ENCODE measurements at places on chromosomes 7 and 10.

- DNase-seq = no peak
These were observed 821 bp downstream of the SLC35B4 start for GRCh38 chr7:134315679-134316538.

DNA sequence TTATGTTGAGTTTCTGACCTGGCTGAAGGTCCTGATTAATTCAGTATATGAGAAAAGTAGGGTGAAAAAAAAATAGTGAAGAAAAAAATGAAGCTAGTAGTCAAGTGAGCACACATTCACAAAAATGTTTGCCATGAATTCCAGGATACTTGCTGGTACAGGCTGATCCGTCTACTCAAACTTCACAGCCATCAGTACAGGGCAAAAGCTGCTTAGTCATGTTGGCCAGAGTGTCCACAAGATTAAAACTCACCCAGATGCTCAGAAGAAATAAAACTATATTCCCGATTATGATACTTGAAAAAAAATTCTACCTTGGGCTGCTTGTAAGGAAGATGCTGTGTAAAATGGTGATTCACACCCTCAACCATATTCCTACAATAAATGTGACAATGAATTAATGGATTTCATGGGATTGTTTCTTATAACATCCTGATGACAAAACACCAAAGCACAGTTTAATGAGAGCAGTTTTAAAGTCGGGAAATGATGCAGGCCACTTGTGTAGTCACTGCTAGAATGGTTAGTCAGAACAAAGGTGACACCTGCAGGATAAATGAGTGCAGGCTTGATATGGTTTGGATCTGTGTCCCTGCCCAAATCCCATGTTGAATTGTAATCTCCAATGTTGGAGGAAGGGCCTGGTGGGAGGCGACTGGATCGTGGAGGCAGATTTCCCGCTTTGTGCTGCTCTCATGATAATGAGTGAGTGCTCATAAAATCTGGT is 49.2 kb upstream of the ANKRD1 start:
- no peak for DNase-seq

- DNase-seq = no peak
These were observed 106.7 kb downstream of the CYTH3 start for GRCh38 chr7:6165521-6166320.

DNA sequence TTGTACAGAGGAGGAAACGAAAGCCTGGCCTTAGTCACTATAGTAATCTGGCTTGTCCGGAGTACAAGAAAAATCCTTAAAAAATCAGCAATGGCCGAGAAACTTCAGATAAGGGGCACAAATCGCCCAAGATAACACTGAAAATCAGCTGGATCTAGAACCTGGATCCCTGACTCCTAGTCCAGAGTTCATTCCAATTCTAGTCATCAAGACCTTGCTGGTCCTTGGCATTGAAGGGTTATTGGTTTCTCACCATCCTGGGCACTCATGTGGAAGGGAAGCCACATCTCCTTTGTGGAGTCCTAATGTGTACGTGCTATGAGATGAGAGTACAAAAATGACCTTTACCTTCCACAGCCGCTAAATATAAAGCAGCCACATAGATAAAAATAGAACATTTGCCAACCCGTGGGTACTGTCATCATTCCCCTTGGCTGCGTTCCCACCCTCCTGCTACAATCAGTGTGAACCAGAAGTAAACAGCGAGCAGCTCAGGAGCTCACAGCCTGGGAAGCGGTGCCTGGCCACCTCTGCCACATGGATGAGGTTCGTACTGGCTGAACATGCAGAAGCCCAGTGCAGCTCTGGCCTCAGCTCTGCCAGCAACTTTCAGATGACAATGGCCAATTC is 116.0 kb upstream of the PDLIM1 start:
- DNase-seq = no peak

DNA sequence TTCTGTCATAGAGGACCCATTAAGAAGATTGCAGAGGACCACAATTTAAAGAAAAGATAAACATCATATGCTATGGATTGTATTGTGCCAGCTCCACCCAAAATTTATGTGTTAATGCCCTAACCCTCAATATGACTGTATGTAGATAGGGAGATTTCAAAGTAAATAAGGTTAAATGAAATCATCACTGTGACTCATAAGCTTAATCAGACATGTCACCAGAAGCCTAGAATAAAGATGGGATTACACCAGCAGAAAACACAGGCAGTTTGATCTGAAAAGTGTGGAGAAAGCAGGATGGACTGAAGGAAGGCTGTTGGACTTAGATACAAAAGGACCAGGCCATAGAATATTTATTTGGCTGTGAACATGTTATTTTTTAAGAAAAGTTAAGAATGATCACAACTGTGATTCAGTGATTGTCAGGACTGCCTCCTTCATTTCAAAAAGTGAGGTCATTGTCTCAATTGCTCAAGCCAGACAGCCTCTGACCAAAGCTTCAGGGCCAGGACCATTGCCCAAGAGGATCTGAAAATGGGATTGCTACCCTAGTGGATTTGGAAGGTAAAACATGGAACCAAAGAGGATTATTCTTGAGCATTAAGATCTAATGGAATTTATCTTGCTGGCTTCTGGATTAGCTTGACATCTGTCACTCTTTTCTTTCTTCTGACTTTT is 270.8 kb upstream of the POM121L12 start:
- no peak for DNase-seq

GRCh38 chr10:99431190-99431760 is 851 bp upstream of the GOT1 start:
- DNase-seq = peak; percentile 14

DNA sequence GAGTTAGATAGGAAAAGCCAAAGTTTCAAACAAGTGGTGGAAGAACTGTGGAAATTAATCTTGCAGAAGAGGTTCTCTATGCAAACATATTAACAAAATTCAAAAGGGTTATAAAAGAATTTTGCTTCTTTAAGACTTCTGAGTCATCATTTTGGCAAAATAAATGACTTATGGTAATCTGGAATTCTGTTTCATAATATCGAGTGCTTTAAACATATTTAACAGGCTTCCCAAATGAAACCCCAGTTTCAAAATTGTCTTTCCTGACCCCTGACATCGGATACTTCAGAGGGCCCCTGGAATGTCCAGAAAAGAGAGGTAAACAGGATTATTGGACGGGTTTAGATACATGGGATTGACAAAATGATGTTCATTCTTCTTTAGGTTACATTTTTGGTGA is 444.6 kb downstream of the HTR7 start:
- DNase-seq = no peak

DNA sequence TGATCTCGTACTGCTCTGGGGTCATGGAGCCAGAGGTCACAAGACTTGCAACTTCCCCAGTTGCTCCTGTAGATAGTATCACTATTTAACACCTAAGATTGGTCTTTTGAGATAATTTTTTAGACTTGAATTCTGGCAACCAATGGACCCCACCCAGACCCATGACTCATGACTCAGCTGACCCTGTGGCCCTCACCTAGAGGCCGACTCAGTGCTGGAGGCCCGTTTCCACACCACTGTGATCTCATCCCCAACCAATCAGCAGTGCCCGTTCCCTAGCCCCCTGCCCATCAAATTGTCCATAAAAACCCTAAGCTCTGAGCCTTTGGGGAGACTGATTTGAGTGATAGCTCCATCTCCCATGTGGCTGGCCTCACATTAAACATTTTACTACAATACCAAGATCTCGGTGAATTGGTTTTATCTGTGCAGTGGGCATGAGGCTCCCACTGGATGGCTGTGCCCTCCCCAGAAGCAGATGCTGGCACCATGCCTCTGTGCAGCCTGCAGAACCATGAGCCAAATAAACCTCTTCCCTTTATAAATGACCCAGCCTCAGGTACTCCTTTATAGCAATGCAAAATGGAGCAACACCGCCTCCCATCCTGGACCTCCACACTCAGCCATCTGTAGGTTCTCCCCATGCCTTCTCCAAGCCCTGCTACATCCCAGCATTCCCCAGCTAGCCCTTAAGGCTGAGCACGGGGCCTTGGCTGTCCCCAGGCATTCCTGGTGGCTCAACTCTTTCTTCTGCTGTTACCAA is 98.8 kb downstream of the PRKAG2 start:
- DNase-seq = no peak

GRCh38 chr7:12553416-12553815 is 17.1 kb upstream of the SCIN start:
- DNase-seq = no peak

DNA sequence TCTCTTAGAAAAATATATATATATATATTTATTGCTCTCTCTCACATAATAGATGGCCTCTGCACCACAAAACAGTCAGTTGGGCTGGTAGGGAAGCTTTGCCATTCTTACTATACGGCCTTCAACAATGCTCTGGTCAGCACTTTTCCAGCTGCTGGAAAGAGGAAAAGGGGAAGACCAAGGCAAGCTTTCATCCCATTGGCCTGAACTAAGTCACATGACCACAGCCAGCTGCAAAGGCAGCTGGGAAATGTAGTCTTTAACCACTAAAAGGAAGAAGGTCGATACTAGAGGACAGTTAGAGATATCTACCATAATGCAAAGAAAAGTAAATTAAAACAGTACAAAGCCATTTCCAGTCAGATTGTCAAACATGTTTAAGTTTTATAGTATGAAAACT is 58.4 kb upstream of the MACROH2A2 start:
- DNase-seq = peak; percentile 45

DNA sequence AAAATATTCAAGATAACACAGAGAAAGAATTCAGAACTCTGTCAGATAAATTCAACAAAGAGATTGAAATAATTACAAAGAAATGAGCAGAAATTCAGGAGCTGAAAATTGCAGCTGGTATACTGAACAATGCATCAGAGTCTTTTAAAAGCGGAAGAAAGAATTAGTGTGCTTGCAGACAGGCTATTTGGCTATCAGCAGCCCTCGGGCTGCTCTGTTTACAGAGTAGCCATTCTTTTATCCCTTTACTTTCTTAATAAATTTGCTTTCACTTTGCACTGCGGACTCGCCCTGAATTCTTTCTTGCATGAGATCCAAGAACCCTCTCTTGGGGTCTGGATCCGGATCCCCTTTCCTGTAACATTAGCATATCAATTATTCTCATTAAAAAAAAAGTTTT is 1040.0 kb downstream of the SORCS3 start:
- no peak for DNase-seq

DNA sequence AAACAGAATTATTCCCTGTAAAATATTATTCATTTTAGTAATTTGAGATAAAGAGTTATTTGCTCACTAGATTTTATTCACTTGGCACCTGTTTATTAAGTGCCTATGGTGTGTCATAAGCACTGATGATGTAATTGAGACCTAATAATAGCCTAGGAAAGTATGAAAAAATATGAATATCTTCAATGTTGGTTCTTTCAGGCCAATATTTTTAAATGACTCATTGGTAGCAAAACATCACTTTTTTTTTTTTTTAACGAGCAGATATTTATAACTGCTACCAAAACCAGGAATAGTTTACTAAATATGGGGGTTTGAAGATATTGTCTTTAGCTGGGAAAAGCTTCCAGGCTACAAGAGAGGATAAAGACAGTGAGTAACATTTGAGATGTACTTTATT is 228.0 kb downstream of the PRKG1 start:
- no peak for DNase-seq

DNA sequence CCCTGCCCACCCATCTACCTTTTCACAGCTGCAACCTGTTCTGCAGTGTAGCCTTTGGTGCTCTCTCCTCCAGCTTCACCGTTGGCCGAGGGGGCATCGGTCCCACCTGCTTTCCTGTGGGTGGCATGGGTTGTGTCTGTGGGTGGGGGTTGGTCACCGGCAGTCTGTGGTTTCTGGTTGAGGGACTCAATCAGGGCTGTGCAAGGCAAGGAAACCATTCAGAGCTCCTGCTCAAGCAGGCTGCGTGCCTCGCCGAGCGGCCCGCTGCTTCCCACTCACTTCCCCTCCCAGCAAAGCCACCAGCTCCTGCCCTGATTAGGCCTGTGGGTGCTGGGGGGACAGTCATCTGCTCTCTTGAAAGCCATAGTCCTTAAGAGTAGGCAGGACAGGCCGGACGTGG is 9.8 kb downstream of the DNAJB12 start:
- no peak for DNase-seq

DNA sequence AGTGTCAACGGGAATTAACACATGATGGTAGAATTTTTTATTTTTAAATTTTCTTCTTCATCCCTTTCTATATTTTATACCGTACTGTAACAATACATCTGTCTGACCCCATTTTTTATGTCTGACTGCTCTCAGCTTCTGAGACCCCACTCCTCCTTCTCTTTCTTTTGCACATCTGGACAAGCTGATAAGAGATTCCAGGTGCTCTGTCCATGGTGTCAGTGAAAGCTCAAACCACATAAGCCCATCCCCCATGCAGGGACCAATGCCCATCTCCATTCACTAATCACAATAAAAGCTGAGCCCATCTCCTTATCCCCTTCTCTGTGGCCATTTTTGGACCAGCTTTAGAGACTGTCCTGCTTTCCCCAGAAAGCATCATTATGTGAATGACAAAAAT is 8.7 kb downstream of the GSDME start:
- no peak for DNase-seq

DNA sequence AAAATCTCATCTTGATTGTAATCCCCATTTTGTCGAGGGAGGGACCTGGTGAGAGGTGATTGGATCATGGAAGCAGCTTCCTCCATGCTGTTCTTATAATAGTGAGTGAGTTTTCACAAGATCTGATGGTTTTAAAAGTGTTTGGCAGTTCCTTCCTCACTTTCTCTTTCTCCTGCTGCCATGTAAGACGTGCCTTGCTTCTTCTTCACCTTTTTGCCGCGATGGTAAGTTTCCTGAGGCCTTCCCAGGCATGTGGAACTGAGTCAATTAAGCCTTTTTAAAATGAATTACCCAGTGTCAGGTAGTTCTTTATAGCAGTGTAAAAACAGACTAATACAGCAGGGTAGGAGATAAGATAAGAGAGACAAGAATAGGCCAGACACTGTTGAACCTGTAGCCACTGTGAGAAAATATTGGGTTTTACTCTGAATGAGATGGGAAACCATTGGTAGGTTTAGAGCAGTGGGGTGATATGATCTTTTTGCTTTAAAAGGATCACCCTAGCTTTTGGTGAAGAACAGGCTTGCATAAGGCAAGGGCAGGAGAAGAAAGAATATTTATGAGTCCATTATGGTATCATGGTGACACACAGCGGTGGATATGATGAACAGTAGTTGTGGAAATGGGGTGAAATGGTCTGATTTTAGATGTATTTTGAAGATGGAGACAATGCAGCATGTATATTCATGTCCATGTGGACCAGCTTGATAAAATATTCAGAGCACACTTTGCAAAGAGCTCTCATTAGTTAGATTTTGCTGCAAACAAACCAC is 11.5 kb downstream of the OR6B1 start:
- no peak for DNase-seq

GRCh38 chr10:118332236-118332635 is 9.9 kb downstream of the FAM204A start:
- no peak for DNase-seq

- DNase-seq = no peak
These were observed 312.3 kb downstream of the CAMK1D start for GRCh38 chr10:12661671-12662070.

GRCh38 chr10:31318382-31318853 is 598 bp upstream of the ZEB1 start:
- peak; percentile 86 for DNase-seq

DNA sequence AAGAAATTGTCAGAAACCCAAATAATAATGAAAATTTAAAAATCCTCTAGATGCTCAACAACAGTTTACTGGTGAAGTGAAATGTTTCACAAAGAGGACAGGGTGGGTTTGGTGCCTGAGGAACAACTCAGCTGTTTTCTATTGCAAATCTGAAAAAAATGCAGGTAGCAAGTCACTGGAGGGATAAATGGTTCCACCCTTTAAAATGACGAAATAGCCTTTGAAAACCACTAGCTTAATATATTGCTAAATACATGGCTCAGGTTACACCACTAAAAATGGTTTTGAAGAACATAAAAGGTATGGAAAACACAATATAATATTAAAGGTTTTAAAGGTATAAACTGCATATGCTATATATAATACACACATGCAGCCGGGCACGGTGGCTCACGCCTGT is 69.5 kb downstream of the LMBR1 start:
- DNase-seq = no peak
